ENCODE measurements at places on chromosomes 11 and 22. TPM values are rescaled to one million over a fixed set of nuclear protein-coding genes. Genes with fewer than 3 reads are reported as not detected.

GRCh38 chr11:122167100-122167499, 51.1 kb upstream of the BLID start:
- DNase-seq, result no peak

DNA sequence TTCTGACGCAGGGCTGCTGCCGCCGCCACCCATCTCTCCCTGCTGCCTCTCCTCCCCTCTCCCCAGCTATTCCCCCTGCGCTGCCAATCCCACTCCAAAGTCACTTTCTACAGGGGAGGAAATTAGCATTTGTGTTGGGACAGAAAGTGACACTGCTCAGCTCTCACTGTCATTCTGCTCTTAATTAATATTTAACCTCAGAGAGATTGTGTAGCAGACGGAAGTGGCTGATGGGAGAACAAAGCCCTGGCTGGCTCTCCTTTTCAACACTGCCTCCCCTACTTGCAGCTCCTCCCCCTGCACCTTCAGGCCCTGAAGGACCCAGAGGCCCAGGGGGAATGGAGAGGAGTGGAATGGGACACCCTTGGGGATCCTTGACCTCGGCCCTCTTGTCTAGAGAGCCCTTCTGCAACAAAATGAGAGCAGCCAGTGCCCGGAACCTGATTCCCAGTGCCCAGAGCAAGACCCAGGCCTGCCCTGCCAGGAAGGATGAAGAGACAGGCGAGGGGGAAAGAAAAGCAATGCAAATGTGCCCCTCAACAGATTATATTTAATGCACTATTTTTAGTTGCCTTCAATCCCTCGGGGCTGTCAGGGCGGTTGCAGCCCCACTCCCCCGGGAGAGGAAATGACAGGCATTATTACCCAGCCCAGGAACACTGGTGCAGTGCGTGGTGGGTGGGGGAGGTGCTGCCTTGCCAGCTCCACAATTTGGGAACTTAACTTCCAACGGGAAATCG, 14.6 kb upstream of the NRGN start:
- no peak for DNase-seq

DNA sequence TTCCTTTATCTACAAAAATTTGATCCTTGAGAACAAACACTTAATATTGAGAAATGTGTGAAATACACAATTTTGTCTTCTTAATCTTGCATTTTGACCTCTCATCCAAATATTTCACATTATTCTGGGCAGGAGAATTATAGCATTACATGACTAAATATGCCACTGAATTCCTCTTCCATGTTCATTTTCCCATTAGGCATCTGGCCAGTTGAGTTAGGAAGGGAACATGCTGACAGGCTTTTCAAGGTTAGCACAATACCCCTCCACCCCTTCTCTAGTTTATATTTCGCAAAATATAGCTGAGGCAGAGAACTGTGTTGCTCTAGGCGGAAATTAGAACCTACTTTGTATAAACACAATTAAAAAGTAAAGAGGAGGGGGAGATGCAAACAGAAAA, 271.7 kb upstream of the ZC3H12C start:
- no peak for DNase-seq

FREY1 gene
- total RNA-seq, result 0.73 TPM

DEPDC5 gene
- 42.7 TPM for total RNA-seq

All from ovary (tissue), 10 donors.